ENCODE measurements at places on chromosomes 1 and 21.

GRCh38 chr1:64903593-64903992 is 62.8 kb downstream of the JAK1 start:
- DNase-seq: no peak

DNA sequence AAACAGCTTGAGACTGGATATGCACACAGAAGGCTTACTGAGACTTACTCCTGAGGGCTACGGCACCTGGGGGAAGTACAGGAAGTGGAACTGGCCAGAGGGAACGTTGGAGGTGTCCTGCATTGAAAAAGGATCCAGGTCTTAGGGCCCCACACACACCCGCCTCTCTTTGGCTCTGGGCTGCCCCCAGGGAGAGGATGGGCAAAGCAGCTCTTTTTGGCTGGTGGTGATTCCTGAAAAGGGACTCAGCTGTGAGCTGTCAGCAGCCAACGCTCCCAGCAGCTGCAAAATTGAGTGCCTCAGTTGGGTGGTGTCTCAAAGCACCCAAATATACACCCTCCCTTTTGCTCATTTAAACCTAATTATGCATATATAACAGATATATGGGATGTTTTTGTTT is 213.2 kb downstream of the TNR start:
- DNase-seq: no peak

DNA sequence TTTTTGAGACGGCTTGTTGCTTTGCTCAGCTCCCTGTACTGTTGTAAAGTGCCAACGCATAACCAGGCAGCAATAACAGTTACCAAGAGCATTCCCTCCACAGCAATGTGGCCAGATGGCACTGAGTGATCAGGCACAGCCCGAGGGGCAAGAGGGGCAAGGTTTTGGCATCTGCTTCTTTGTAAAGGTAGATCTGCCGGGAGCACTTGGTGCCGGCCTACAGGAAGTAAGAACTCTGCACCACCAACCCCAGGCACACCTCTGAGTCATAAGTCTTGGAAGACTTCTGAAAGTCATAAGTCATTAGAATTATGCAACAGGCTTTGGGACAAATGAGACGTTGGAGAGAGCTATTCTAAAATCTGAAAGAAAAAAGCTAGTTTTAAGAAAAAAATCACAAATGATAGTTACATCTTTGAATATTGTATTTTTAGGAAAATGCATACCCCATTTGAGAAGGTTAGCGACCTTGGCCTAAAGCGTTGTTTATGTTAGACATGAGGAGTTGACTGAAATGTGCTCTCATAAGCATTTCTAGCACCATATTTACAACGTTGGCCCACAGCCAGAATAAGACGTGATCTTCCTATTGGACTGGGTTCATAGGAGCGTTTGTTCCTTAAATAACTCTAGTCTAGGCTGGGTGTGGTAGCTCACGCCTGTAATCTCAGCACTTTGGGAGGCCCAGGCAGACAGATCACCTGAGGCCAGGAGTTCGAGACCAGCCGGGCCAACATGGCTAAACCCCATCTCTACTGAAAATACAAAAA is 37.7 kb upstream of the MAP10 start:
- DNase-seq: no peak

DNA sequence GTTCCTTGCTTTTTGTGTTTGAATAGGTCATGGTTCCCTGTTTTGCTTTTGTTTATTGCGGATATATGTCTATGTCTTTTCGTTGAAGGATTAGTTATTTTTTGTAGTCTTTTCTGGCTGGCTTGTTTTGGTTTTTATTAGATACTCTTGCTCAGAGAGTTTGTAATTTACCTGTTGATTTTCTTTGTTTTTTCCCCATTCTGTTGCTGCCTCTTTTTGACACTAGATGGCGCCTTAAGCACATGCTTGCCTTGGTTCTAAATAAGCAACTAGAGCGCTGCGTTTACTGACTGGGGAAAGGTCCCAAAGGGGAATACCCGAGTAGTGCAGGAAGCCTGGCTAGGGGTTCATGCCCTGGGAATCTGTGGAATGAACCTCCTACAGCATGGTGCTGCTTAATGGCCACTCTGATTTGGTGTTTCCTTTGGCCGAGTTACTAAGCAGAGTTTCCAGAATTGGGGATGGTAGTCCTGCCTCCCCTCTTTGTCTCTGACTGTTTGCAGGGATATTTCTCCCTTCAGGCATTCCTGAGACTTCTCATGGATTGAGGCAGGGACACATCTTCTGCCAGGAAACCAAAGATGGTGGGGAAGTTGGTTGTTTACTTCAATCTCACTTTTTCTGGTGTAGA is 143.2 kb downstream of the PTPRU start:
- DNase-seq: no peak

DNA sequence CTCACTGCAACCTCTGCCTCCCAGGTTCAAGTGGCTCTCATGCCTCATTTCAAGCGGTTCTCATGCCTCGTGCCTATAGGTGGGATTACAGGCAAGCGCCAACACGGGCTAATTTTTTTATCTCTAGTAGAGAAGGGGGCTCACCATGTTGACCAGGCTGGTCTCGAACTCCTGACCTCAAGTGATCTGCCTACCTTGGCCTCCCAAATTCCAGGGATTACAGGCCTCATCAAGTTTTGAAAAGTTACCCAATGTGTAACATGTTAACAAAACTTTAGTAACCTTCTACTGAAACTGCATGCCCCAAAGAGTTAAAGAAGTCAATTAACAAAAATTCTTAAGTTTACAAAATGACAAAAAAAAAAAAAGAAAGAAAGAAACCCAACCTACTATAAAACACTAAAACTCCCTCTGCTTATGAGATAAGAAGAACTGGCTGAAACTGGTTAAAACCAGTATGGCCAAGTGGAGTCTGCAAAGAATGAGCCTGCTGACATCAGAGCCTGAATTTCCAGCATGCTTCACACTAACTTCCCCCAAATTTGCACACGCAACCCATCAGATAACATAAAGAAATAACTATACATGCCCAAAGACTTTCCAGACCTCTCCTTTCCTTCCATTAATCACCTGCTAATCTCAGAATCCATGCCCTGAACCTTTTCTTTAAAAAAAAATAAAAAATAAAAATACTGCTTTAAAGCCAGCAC is 25.5 kb upstream of the PSMG1 start:
- no peak for DNase-seq

GRCh38 chr1:19476450-19477190 is 8.7 kb downstream of the CAPZB start:
- DNase-seq: no peak

- no peak for DNase-seq
Observed at GRCh38 chr1:6625584-6626149, 999 bp downstream of the THAP3 start.

GRCh38 chr1:59731591-59731990 is 83.2 kb upstream of the HOOK1 start:
- no peak for DNase-seq

- no peak for DNase-seq
Observed at GRCh38 chr1:33825506-33825905, 38.4 kb upstream of the HMGB4 start.

DNA sequence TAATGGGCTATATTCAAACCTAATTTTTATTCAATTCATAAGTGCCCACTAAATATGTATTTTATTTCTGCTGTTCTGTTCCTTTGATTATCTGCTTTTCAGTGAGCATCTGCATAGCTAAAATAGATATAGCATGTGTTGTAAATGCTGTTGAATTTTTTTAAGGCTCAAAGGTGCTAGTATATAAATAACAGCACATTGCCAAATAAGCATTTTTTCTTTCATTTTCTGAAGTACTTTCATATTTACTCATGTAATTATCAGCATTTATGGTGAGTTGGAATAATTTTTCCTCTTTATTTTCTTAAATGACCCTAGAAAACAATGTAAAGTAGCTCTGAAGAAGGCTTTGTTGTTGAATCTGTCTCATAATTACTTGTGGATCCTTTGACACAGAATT is 69.6 kb upstream of the B3GALT2 start:
- DNase-seq: no peak

- no peak for DNase-seq
Observed at GRCh38 chr1:36530791-36531190, 48.1 kb upstream of the CSF3R start.

GRCh38 chr21:36847189-36847588 is 119.3 kb downstream of the HLCS start:
- no peak for DNase-seq

- DNase-seq: no peak
Observed at GRCh38 chr1:205205055-205205454, 6.4 kb downstream of the DSTYK start.

DNA sequence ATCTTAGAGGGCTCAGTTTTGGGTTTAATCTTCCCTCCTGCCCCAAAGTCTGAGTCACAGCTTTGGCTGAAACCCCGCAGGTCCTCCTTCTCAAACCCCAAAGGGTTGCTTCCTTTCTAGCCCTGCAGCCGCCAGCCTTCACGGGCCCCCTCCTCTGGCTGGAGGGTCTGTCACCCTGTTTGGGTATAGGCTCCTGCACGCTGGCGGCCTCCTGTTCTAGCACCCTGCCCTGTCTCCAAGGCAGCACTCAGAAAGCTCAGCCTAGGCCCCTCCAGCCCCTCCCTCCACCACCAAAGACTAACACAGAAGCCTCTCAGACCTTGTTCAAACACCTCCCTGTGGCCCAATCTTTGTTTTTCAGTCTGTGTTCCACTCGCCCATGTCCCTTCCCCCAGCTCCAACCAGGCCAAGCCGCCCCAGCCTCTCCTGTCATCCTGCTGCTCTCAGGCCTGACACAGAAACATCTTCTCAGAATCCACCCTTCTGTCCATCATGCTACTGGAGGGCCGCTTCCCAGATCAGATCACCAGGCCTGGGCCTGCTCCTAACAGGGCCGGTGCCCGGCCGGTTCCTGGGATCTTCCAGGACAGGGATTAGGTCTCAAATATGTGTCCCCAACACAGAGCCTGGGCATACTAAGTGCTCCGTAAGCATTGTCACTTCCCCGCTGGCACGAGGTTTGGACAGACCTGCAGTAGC is 35.6 kb downstream of the HTR6 start:
- DNase-seq: no peak

DNA sequence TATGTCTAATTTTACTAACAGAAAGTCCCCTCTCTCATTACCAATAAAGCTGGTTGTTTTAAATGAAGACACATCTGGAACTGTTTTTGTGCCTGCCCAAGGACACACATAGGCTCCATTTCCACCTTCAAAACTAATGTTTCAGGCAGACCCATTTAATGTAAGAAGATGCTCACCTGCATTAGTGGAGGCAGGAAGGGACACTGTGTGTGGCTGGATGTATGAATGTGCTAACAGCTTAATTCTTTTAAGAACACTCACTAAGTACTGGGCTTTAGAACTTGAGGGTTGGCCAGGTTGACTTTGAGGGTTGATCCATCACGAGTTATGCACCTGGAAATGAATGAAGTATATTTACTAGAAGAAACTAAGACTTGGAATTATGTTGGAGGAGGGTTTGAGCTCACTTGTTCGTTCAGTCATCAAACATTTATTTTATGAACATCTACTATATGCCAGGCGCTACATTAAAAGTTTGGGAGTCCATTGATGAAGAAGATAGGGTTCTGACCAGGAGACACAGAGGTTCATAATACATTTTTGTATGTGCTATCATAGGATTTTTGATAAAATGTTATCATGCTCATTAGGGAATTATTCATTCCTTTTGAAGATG is 5.4 kb downstream of the JUN start:
- no peak for DNase-seq

DNA sequence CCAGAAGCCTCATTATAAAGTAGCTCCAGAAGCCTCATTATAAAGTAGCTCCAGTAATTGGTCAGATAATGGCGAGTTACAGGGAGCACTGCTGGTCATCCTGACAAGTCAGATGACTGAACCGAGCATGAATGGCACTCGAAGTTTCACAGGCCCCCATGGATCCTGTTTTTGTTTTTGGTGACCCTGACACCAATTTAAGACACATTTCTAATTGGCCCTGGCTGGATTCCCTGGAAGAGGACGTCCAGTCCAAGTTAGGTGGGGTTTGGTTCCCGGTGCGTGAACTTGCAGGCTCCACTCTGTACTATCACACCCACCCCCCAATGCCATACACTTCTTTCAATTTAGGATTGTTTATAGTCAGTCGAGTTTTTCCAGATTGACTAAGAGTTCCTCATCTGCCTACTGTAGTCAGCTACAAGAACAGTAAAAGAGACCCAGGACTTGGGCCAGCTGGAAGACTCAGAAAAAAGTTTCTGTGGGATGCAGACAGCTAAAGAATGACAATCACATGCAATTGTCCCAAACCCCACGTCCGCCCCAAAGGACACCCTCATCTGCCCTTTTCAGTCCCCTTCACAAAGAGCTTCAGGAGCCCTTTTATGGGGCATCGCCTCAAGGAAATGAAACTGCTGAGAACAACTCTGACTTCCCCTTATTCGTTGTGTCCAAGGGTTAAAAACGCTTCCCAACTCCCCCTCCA is 2.7 kb downstream of the DHRS3 start:
- DNase-seq: no peak

GRCh38 chr1:214317734-214318133 is 36.8 kb downstream of the SMYD2 start:
- no peak for DNase-seq

- DNase-seq: no peak
Observed at GRCh38 chr1:23902321-23903278, 10.6 kb downstream of the CNR2 start.

All from NCI-H510A (cell line).